ENCODE measurements at places on chromosomes 2 and 18. TPM values are rescaled to one million over a fixed set of nuclear protein-coding genes. Genes with fewer than 3 reads are reported as not detected.

The MC4R gene
- total RNA-seq: 1.3 TPM

The SEC11C gene
- total RNA-seq: 47.6 TPM

The MBD2 gene
- 22.2 TPM for total RNA-seq

The TSPYL6 gene
- total RNA-seq: 0.31 TPM

The CD207 gene
- not detected for total RNA-seq

The LYPD1 gene
- total RNA-seq: 25.4 TPM

The OSBPL1A gene
- total RNA-seq: 49.1 TPM

The UGT1A5 gene
- total RNA-seq: not detected

The DOK6 gene
- 94.5 TPM for total RNA-seq

The SIX3 gene
- total RNA-seq: 0.31 TPM

The SERPINB2 gene
- total RNA-seq: not detected

The PRLH gene
- total RNA-seq: not detected

The SPIRE1 gene
- total RNA-seq: 163 TPM

The DDX1 gene
- total RNA-seq: 112 TPM

The TNFRSF11A gene
- 0.63 TPM for total RNA-seq

The BOK gene
- total RNA-seq: 19.4 TPM

The EVX2 gene
- total RNA-seq: not detected

The FTCDNL1 gene
- total RNA-seq: 3.1 TPM

The UCN gene
- not detected for total RNA-seq

The CSRNP3 gene
- total RNA-seq: 254 TPM

The RGPD3 gene
- 1.3 TPM for total RNA-seq

The HSBP1L1 gene
- total RNA-seq: 2.2 TPM

The HMSD gene
- total RNA-seq: 3.4 TPM

The ARHGEF33 gene
- total RNA-seq: 6.9 TPM

The DRC1 gene
- 2.2 TPM for total RNA-seq

Measured in parietal lobe (tissue), 2 donors.